CMK (cell line): ENCODE measurements at places on chromosomes 5 and 9.

DNA sequence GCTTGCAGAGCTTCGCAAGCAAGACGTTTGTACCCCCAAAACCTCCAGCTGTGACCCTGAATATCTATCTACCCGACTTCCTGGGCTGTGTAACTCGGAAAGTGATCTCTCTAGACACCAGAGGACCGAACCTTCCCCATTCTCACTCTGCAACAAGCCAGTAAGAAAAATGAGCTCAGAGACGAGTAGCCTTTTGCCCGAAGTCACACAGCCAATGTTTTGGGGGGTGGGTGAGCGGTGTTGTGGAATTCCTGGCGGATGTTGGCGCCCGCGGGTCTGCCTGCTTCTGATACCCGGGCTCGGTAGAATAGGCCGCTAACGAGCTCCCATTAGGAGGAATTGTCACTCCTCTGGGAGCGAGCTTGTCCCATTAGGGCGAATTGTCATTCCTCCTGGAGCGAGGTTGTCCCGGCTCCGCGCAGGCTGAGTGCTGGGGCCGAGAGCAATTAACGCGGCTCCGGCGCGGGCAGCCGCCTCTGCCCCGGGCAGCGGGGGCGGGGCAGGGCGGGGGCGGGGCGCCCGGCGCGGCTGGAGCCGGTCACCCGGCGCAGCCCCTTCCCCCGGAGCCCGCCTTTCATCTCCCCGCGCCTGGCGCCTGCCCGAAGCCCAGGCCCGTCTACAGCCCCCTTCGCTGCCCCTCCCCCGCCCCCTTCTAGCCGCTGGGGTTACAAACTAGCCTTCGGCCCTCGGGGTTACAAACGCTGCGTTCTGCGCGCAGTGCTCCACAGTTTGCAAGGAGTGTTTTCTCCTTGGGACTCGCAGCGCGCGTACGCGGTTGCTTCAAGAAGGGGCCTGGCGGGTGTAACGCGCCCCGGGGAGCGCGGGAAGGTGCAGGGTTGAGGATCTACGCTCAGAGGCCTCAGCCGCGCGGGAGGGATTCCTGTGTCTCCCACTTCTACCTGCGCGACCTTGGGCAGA is 3.5 kb upstream of the MSX2 start:
- DNase-seq: no peak

GRCh38 chr9:129750013-129750638 is 2.7 kb downstream of the PTGES start:
- no peak for DNase-seq

GRCh38 chr9:33475357-33475756 is 1.6 kb upstream of the NOL6 start:
- no peak for DNase-seq

DNA sequence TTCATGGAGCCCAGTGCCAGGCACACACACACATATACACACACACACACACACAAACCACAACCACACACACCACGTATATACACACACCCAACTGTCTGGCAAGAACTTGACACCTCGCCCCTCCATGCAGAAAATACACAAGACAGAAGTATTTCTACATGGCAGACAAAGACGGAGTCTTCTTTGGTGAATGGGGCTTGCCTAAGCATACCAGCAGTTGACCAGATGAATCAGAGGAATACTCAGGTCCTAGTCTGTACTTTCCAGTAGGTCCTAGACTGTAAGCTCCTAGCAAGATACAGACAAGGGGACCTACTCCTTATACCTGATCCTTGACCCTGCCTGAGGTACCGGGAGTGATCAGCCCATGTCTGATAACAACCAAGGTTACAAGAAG is 60.1 kb downstream of the SIL1 start:
- no peak for DNase-seq

GRCh38 chr9:16058131-16058549 is 505.3 kb downstream of the CCDC171 start:
- DNase-seq: no peak
